ENCODE measurements at places on chromosomes 3 and 15. TPM values are rescaled to one million over a fixed set of nuclear protein-coding genes. Genes with fewer than 3 reads are reported as not detected.

Gene ZKSCAN7
- polyA plus RNA-seq = 2.1 TPM

Gene PATL2
- polyA plus RNA-seq = 7.8 TPM

Gene POLQ
- polyA plus RNA-seq = 0.36 TPM

Gene P2RY12
- not detected for polyA plus RNA-seq

Gene MORC1
- not detected for polyA plus RNA-seq

Gene TRH
- not detected for polyA plus RNA-seq

Gene RCCD1
- 2.2 TPM for polyA plus RNA-seq

Gene VWA5B2
- 0.74 TPM for polyA plus RNA-seq

Gene SPINT1
- polyA plus RNA-seq = 1.9 TPM

Gene CKMT1B
- not detected for polyA plus RNA-seq

Gene ALG1L2
- not detected for polyA plus RNA-seq

Gene PDCD7
- 12.3 TPM for polyA plus RNA-seq

Gene KBTBD13
- polyA plus RNA-seq = not detected

Gene TLR9
- not detected for polyA plus RNA-seq

Gene ALDH1L1
- polyA plus RNA-seq = not detected

Gene NOX5
- polyA plus RNA-seq = not detected

Gene IQCF5
- polyA plus RNA-seq = not detected

Gene MFN1
- polyA plus RNA-seq = 14.2 TPM

Gene CLDND1
- 304 TPM for polyA plus RNA-seq

Gene ANKUB1
- polyA plus RNA-seq = not detected

Gene HIGD2B
- not detected for polyA plus RNA-seq

Gene CP
- polyA plus RNA-seq = not detected

Gene CAV3
- not detected for polyA plus RNA-seq

Gene GALNT15
- not detected for polyA plus RNA-seq

Gene CTDSPL
- polyA plus RNA-seq = not detected

Gene SNX22
- polyA plus RNA-seq = 1.00 TPM

Gene FBXO22
- 27.3 TPM for polyA plus RNA-seq

Gene SLC6A20
- polyA plus RNA-seq = 0.54 TPM

Gene ATP13A5
- not detected for polyA plus RNA-seq

Measured in CD4-positive, CD25-positive, alpha-beta regulatory T cell (primary cell).